Stimulated activated naive CD4-positive, alpha-beta T cell (primary cell): ENCODE measurements at places on chromosomes 1 and 21.
A peak's percentile ranks its signal among the peaks of the same experiment; 100 is the strongest.

- no peak for DNase-seq
Measured at GRCh38 chr1:200194477-200194876, 167.0 kb downstream of the NR5A2 start.

DNA sequence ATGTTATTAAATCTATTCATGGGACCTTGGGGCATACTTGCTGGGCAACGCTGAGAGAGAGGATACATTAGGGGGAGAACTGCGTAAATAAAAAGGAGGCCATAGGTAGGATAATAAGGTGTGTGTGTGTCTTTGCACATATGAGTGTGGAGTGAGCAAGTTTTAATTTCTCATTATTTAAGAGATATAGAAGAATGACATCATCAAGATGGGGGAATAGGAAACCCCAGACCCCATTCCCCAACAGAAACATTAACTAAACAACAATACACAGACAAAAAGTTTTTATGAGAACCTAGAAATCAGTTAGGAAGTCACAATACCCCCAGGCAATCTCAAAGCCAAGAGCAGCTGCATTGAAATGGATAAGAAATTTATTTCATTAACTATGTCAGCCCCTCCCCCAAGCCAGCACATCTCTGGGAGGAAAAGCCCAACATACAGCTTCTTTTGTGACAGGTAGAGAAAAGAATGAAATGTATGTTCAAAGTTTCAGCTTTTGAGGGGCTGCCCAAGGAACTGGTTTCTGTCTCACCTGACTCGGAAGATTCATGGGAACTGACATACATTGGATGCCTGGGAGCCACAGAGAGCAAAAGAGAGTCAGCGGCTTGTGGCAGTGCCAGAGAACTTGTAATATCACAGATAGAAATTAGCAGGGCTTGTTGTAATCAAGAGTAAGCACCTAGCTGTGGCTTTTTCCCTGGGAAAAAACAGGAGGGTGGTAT, 234.3 kb upstream of the NFIA start:
- DNase-seq: no peak

DNA sequence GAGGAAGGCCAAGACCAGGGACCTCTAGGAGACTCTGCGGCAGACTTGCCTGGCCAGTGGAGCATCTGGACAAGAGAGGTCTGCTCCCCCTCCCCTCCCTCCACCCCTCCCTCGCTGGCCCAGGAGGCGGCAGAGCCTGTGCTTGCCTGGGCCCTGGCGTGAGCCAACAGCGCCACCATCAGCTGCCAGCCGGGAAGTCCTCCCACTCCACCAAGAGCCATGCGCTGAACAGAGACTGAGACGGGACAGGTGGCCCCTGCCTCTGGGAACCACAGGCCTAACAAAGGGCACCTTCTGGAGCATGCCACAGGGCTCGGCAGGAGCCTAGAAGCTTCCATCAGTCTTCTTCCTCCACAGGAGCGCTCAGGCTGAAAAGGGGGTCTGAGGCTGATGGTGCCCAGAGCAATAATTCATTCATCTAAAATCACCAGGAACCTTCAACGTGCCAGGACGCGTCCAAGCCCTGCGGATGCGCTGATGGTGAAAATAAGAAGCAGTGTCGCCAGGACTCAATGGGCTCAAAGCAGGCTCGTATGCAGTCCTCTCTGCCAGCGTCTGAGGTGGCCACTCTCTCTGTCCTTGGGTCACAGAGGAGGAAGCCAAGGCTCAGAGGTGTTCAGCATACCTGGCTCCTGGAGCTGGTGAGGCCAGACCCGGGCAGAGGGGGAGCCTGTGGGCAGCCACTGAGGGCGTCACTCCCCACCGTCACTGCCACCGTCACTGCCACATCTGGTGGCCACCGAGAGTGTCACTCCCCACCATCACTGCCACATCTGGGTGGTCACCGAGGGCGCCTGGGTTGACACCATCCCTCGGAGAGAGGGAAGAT, 161.2 kb downstream of the NPHP4 start:
- DNase-seq: no peak

DNA sequence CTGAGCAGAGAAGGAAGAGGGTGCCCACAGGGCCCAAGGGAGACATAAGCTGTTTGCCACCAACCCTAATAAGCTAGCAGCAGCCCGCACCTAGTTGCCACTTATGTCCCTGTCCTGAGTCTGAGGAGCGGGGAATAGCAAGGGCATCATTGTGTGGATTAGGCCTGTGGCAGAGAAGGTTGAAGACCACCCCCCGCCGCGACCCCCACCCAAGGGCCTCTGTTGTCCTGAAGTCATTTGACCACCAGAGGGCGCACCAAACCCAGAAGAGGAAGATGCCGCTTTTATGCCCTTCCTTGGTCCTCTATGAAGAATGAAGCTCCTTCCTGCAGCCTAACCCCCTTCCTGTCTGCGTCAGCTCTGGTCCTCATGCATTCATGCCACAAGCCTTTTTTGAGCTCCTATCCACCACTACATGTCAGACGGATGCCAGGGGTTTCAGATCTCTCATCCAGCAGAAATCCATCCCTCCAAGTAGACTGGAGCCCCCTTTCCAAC, 16.6 kb downstream of the RHBG start:
- peak; percentile 59 for DNase-seq

DNA sequence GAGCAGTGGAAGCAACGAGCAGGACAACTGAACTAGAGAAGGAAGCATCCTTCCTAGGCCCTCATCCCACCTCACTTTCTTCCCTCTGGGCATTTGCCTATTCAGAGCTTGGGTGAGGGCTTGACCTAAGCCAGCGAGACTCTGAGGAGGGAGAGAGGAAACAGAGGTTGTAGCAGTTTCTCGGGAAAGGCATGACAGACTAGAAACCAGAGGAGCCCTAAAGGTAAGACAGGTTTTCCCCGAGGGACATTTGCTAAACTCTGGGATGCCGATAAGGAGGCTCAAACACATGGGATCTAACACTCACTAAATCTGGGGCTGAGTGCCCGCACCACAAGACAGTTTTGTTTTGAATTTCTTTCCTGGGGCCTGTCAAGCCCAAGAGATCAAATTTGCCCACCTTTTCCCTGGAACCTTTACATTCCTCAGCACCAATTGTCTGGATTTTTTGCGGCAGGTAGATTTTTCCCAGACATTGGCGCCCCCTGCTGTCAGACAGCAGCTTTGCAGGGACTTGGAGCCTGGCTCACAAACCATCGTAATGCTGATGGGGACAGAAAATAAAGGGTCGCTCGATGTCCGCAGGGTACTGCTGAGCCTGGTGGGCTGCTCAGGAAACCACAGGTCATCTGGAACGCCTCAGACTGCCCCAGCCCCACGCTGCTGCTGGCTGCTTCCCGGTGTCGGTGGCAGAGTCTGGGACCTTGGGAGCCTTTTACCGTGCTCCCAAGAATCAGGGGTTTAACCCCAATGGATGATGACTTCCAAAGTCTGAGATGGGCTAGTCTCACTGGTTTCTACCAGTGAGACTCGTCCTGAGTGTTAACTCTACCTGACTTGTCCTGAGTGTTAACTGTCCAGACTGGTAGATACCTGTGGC, 23.4 kb upstream of the TSPAN2 start:
- peak; percentile 57 for DNase-seq

- DNase-seq: peak; percentile 86
Measured at GRCh38 chr1:78004719-78005447, at the start of gene DNAJB4. TSS of gene DNAJB4 (plus strand) at chr1:78004939. CDS start at chr1:78005111, 172 bp downstream.

- DNase-seq: no peak
Measured at GRCh38 chr21:46357684-46358425, 33.9 kb downstream of the PCNT start.

- DNase-seq: no peak
Measured at GRCh38 chr1:166089804-166090203, 77.0 kb downstream of the FAM78B start.

DNA sequence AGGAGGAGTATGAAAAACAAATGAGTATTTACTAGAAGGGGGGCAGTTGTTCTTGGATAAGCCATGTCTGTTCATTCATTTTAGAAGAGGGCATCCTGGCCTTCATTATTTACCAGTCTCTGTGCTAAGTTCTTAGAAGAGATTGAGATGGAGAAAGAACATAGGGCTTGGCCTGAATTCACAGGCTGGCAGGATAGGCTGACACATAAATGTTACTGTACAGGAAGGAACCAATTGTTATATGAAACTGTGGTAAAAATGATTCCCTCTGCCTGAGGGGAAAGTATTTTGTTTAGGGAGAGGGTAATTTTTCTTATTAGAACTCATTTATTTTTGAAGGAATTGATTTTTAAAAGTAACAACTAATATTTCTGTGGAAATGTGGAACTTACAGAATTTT, 99.5 kb downstream of the MAN1A2 start:
- no peak for DNase-seq
